NCI-H524 treated with DMSO at 0.1 percent for 48 hours (cell line): ENCODE measurements at places on chromosomes 4 and X.

GRCh38 chr4:69617083-69617694 is 22.3 kb downstream of the UGT2A2 start:
- peak; percentile 6 for DNase-seq

- no peak for DNase-seq
These were observed 695 bp upstream of the GPR101 start for GRCh38 chrX:137034508-137034872.

GRCh38 chr4:144634978-144635747 is 10.8 kb upstream of the HHIP start:
- no peak for DNase-seq

GRCh38 chrX:31551913-31552312 is 480.1 kb upstream of the FTHL17 start:
- DNase-seq = no peak

DNA sequence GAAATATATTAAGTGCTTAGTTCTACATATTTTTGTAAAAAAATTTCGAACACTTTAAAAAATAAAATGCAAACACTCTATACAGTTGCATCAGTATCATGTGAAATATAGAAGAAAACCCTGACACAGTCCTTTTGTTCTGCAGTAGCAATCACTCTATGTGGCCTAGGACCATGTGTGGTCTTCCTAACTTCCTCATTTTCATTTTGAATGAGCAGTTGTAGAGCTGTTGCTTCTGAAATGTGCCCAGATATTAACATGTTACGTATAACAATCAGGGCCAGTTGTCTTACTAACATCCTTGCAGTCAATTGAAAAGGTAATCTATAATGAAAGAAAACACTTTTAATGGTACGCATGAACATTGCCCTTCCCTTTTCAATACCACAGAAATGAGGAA is 107.9 kb downstream of the ZNF827 start:
- no peak for DNase-seq

DNA sequence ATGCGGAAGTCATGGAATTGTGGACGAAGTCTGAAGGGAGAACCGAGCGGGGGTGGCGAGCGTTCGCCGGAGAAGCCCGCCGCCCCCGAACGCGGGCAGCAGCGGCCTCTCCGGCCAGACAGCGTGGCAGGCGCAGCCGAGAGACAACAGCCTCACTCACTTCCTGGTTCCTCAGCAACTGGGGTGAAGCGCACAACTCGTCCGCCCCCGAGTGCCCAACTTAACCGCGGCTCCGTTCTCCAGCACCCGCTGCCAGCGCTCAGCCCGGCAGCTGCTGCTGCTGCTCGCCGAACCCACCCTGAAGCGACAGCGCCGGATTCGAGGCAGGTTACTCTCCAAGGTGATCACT is 68.0 kb downstream of the NOCT start:
- DNase-seq = no peak

DNA sequence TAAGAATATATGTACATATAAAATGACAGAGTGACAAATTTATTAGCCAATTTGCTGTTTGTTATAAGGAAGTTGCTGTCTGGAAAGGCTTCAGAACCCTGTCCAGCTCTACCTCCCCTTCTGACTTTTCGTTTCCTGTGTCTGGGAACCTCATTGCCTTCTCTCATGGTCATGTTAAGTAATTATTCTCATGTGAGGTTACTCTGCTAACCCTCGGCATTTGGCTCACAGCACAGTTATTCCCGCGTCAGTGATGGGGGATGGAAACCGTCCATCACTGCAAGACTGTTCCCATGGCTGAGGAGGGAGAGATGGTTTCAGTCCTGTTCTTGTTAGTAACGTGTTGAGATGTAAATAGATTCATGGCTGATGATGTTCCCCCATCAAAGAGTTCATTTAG is 11.9 kb downstream of the EDNRA start:
- DNase-seq = no peak
